ENCODE measurements at places on chromosomes 2 and 18.

DNA sequence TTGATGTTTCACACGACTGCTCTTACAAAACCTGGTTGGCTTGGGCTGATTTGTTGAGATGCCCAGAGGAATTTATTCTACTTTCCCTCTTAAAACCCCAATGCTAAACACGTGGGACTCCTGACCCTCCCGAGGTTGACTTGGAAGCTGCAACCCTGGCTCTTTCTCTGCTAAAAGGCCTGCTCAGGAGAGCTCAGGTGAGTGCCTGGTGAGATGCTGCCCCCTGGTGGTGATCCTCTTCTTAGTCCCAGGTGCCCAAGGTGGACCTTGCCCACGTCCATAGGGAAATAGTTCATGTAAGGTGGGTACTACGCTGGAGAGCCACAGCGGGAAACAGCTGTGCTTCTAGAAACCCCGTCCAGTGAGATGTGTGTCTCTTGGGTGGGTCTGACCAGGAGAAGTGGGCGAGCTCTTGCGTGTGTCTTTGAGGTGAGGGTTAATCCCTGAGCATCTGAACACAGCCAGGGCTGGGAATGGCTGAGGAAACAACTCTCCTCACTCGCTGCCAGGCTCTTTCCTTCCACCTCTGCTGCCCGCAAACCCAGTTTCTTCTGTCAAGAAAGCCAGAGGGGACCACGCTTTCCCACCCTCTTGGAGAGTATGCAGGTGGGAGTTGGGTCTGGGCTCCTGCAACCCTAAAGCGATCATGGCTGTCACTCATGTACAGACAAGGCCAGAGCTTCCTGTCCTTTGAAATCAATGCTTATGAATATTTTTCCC lies 25.5 kb upstream of the PXDN start:
- peak; percentile 39 for DNase-seq

- DNase-seq: no peak
Observed at GRCh38 chr2:37779139-37779538, 107.7 kb upstream of the CDC42EP3 start.

DNA sequence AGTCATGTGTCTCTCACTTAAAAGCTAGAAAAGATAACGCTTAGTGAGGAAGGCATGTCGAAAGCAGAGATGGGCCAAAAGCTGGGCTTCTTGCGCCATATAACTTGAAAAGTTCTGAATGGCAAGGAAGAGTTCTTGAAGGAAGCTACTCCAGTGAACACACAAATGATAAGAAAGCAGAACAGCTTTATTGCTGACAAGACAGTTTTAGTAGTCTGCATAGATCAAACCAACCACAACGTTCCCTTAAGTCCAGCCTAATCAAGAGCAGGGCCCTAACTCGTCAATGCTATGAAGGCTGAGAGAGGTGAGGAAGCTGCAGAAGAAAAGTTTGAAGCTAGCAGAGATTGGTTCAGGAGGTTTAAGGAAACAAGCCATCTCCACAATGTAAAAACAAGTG lies 55.7 kb downstream of the GALNT1 start:
- no peak for DNase-seq

GRCh38 chr2:7627583-7627982 lies 710.4 kb downstream of the RNF144A start:
- DNase-seq: no peak
